ENCODE measurements at places on chromosomes 11 and 22.

DNA sequence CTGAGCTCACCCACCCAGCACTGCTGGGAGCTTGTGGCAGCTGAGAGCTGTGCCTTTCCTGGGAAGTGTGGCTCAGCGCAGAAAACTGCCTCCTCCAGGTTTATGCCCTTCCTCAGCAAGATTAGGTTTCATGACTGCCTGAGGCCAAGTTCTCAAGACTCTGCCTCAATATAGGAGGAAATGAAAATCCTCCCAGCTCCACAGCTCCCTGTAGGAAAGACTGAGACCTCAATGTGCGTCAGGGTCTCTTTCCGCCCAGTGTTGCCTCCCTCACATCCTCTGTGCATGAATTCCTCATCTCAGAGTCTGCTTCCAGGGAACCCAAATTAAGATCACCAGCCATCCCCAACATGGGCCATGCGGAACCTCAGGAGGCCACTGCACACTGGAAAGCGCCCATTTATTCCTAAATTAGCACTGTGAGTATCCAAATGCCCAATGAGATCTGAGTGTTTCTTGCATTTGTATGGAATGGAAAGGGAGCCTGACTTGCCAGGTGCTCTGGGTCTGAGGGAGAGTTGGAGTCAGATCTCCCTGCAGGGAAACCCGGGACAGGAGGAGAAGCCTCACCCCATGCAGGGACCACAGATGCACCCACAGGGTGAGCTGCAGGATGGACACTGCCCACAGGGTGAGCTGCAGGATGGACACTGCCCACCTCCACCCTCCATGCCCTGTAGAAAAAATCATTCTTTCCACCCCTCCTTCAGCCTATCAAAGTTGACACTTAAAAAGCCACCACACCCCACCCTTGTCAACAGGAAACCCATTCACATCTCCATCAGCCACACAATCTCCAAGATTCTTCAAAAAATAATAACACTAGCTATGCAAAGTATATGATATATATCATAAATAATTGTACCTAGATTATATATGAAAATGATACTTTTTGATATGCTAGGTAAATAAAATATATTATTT is 97.4 kb upstream of the IGLL5 start:
- DNase-seq: no peak

- DNase-seq: no peak
Measured at GRCh38 chr11:128516886-128517285, 70.5 kb downstream of the ETS1 start.

GRCh38 chr11:57562596-57562995 is 4.9 kb downstream of the UBE2L6 start:
- DNase-seq: no peak

DNA sequence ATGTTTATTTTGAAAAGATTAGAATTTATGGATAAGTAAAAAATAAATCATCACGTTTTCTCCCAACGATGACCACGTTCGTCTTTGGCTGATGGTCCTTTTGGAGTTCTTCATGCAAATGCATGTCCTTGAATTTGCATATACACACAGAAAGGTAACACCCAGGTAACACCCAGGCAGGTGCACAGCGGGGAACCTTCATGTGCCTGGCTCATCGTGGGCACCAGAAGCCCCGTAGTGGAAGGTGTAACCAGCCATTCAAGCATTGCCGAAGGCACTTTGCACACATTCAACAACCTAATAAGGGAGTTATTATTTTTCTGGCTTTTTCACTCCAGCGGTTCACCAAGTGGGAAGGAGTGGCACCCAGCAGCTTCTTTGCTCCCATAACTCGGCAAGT is 404.6 kb downstream of the TBC1D22A start:
- DNase-seq: no peak

DNA sequence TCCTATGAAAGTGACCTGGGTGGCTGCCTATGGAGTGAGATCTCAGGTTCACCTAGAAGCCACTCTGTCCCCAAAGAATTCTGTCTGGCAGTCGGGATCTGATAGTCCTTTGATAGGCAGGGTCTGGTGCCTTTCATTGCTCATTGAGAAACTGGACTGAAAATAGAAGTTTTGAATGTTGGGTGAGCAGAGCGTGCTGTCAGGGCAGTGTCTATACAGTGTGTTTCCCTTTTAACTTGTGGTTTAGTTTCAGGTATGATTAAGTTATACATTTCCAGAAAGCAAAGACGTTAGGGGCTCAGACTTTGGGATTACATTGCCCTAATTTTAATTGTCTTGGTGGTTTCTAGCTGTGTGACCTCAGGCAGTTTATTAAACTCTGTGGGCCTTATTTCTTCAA is 111.3 kb upstream of the PAX6 start:
- DNase-seq: no peak

DNA sequence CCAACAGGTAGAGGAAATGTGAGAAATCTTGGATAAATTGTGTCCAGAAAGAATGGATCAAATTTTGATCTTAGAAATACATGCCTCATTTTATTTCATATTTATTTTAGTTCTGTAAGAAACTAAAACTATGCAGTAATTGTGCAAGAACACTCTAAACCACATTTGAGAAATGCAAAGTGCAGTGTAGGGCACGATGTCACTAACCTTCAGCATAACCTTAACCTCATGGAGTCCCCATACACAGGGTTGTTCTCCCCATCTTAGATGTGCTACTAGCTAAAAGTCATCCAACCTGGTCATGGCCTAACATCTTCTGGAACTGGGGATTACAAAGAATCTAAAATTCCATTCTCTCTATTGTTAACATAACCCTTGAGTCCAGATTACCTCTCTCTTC is 48.4 kb upstream of the ARHGAP42 start:
- no peak for DNase-seq

GRCh38 chr11:61698173-61698948 is 18.2 kb downstream of the DAGLA start:
- DNase-seq: no peak

- DNase-seq: no peak
Measured at GRCh38 chr11:123616505-123617198, 37.8 kb downstream of the SCN3B start.

- no peak for DNase-seq
Measured at GRCh38 chr11:18452927-18453326, 2.7 kb upstream of the LDHAL6A start.

DNA sequence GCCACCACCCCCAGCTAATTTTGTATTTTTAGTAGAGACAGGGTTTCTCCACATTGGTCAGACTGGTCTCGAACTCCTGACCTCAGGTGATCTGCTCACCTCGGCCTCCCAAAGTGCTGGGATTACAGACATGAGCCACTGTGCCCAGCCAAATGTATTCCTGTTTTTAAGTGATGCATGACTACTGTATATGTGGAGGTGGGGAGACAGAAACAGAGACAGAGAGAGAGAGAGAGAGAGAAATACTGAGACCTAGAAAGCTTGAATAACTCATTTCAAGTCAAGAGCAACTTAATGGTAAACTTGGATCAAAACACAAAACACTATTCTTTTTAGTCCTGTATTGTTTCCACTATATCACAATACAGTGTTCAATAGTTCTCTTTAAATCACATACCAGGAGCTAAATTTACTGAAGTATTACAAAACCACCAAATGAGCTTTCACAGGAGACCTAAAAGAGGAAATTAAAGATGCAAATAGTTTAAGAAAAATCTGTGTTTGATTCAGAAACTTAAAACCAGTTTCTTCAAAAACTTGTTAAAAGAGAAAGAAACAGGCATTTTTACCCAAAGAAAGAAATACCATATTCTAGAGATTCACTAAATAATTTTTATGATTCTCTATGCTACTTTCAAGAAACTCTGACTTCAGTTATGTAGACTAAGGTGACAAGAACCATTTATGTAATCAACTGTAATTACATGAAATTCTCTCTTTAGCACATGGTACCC is 188.7 kb downstream of the ETS1 start:
- no peak for DNase-seq

DNA sequence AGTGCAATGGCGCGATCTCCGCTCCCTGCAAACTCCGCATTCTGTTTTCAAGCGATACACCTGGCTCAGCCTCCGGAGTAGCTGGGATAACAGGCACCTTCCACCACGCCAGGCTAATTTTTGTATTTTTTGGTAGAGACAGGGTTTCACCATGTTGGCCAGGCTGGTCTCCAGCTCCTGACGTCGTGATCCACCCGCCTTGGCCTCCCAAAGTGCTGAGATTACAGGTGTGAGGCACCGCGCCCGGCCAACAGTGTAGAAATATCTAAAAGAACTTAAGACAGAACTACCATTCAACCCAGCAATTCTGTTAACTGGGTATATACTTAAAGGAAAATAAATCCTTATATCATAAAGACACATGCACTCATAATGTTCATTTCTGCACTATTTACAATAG is 335.3 kb upstream of the LUZP2 start:
- no peak for DNase-seq

DNA sequence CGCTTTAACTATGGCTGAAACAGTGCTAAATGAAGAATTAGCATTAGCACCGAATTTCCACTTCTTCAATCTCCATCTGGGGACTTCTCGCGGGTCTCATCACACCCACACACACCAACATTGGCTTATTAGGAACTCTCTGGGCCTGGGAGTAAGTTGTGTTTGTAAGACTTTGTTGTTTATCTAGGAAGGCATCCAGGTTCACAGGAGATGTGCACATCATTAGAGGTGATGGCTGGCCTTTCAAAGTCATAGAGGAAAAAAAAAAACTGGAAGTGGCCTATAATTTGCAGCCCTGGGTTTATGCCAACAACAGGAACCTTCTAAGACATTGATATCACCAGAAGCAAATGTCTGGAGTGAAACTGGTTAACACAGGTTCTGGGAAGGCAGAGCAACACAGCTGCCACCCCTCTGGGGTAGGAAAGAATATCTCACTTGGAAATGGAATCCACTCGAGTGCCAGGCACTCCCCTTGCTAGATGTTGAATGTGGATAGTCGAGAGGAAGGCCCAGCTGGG is 84.5 kb downstream of the TRAF6 start:
- DNase-seq: no peak

GRCh38 chr22:40748388-40749355 is 69.4 kb downstream of the MCHR1 start:
- DNase-seq: no peak

- no peak for DNase-seq
Measured at GRCh38 chr11:92443199-92443598, 218.6 kb downstream of the FAT3 start.

GRCh38 chr11:17428925-17429324 is 40.5 kb upstream of the KCNJ11 start:
- no peak for DNase-seq

- no peak for DNase-seq
Measured at GRCh38 chr11:68643585-68643984, 40.8 kb upstream of the GAL start.

GRCh38 chr11:4044976-4045646 is 49.5 kb upstream of the RRM1 start:
- no peak for DNase-seq

DNA sequence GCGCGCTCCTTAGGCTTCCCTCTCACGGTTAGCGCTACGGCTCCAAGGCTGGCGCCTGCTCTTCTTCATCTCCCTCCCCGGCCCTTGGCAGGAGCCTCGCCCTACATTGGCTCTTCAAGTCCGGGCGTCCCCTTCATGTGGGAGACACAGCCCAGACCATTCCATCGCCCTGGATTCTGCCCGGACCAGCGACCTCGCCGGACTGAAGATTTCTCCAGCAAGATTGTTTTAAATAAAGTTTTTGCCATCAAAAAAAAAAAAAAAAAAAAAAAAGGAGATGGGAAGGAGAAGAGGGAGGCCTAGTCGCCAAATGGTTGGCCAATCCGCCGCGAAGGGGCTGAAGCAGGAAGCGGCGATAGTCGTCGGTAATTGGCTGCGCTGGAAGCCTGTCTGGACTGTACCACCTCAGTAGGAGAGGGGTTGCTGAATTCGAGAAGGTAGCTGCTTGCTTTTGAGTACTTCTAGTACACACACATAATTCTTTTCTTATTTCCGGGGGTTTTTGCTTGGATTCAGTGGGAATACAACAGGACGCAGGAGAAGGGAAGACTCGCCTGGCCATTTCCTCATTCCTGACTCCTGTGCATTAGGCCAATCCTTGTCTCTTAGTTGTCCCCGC is 688 bp upstream of the ZDHHC5 start:
- DNase-seq: peak; percentile 92

DNA sequence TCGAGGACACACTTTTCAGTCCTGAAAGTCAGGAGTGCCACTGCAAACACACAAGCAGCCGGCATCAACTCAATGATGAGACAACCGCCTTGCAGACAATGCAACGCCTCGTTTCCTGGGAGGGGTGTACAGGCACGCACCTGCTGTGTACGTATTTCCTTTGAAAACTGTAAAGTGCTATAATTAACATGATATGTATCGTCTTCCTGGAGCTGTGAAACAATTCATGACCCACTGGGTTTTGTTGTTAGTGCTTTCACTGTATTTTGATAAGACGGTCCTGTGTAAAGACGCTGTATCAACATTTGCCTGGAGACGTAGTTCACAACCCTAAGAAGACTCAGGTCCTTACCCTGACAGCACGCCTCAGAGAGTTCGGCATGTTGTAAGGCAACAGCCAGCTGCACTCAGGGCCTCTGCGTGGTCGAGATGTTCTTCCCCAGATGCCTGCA is 105.7 kb upstream of the ANO1 start:
- DNase-seq: no peak

GRCh38 chr22:27149921-27150543 is 492.6 kb downstream of the MIAT start:
- DNase-seq: no peak

DNA sequence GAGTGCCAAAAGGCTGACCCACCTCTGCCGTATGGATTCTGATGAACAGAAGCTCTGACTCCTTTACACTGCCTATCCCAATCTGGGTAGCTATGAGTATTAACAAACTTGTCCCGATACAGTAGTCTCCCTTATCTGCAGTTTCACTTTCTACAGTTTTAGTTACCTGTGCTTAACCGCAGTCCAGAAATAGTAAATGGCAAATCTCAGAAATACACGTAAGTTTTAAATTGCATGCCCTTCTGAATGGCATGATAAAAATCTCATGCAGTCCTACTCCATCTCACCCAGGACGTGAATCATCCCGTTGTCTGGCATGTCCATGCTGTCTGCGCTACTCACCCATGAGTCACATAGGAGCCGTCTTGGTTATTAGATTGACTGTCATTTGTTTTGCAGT is 68.8 kb downstream of the SNX19 start:
- no peak for DNase-seq

DNA sequence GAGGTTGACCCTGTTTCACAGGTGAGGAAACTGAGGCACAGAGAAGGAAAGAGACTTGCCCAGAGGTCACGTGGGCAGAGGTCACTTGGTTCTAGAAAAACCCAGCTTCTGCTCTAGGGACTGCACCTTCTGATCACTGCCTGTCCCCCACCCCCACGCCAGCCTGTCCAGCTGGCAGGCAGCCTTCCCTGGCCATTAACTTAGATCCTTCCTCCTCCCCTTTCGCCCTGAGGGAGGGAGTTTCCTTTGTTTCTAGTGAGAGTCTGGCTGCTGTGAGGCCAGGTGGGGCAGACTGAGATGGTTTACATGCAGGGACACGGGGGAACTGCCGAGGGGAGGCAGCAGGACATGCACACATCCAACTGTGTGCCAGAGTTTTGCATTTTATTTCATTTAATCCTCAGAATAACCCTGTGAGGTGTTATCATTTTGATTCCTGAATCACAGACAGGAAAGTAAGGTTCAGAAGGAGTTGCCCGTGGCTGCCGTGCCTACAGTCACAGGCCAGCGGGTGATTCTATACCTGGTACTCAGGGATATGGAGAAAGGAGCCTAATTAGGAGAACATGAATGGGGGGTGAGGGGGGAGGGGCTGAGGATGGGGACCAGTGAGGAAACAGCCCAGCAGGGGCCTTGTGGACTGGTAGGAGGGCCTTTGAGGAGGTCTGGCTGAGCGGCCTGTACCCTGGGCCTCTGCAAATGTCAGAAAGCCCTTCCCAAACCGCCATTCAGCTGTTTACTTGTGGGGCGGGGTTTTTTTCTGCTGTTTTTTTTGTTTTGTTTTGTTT is 3.4 kb downstream of the FAM83F start:
- no peak for DNase-seq

- DNase-seq: no peak
Measured at GRCh38 chr11:45997599-45997998, 75.1 kb downstream of the LARGE2 start.

All from NCI-H187 treated with DMSO at 0.1 percent for 48 hours (cell line).